ENCODE measurements at places on chromosomes 6 and 20. TPM values are rescaled to one million over a fixed set of nuclear protein-coding genes. Genes with fewer than 3 reads are reported as not detected.
A peak's percentile ranks its signal among the peaks of the same experiment; 100 is the strongest.

CEP162 gene
- 1.5 TPM for polyA plus RNA-seq

PLG gene
- polyA plus RNA-seq: not detected

DNA sequence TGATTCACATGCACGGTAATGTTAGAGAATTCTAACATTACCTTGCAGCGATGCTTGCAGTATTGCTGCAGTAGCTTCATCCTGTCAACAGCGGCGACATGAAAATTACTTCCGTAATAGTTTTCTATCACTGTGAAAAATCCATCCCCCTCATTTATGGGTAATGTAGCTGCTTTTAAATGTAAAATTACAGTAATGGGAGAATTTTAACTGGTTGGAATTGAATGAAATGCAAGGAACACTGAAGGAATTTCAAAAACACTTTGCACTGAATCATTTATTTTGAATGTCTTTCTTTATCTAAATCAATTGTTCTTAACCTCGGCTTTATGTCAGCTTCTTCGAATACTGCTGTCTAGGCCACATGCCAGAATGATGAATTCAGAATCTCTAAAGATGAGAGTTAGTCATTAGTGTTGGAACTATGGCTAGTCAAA is 102.4 kb upstream of the HIVEP1 start:
- DNase-seq: no peak

GNMT gene
- polyA plus RNA-seq: 0.12 TPM

HLA-DRB5 gene
- 1.2 TPM for polyA plus RNA-seq

GRCh38 chr6:113414511-113414910 is 442.6 kb upstream of the MARCKS start:
- DNase-seq: no peak

TREML2 gene
- polyA plus RNA-seq: not detected

ADGRF1 gene
- polyA plus RNA-seq: not detected

NKX2-2 gene
- polyA plus RNA-seq: not detected

ZSCAN31 gene
- 3.7 TPM for polyA plus RNA-seq

- DNase-seq: peak; percentile 74
Measured at GRCh38 chr6:161439093-161439492, 165.2 kb upstream of the AGPAT4 start.

EGFL8 gene
- 2.1 TPM for polyA plus RNA-seq

DNA sequence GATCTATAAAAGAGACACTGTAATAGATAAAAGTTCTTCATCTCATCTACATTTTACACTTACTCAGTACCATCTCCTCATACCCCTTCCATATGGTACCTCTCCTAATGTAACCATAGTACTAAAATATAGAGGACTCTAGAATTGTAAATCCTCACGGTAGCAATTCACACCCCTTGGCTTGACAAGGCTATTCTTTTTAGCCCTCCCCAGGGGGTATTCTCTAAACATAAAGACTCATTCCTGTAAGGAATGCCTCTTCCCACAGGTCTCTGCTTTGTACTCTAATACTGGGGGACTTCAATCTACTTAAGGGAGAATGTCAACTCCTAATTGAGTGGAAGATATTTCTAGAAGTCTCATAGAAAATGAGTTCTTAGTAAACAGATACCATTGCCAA is 85.9 kb downstream of the VIP start:
- no peak for DNase-seq

- no peak for DNase-seq
Measured at GRCh38 chr6:74939151-74939708, 266.6 kb downstream of the COL12A1 start.

F13A1 gene
- 4.9 TPM for polyA plus RNA-seq

- DNase-seq: no peak
Measured at GRCh38 chr6:109014606-109015005, 80.0 kb downstream of the SESN1 start.

DNA sequence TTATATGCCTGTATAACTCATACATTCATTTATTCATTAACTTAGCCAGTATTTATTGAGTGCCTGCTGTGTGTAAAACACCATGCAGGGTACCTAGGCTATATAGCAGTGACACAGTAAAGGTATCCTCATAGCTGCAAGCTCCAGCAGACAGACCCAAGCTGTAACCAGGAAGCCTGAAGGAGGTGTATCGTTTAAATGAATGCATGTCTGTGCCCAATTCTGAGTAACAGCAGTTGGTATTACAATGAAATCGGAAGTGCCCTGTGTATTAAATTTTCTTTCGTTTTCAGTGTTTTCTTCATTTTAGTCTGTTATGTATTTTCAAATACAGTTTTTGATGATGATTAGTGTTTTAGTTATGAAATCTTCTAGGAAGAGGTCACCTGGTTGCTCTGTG is 485.8 kb upstream of the SOX4 start:
- DNase-seq: no peak

GRCh38 chr20:31593221-31594001 is 11.7 kb upstream of the ID1 start:
- DNase-seq: no peak

DNA sequence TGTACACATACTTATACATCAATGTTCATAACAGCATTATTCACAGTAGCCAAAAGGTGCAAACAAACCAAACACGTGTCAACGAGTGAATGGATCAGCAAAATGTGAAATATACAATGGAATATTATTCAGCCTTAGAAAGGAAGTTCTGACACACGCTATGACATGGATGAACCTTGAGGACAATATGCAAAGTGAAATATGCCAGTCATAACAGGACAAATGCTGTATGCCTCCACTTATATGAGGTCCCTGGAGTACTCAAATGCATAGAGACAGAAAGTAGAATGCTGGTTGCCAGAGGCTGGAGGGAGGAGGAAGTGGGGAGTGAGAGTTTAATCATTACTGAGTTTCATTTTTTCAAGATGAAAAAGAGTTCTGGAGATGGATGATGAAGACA is 37.8 kb upstream of the IGF2R start:
- DNase-seq: no peak

ASIP gene
- polyA plus RNA-seq: 0.68 TPM

SUN5 gene
- not detected for polyA plus RNA-seq

DNA sequence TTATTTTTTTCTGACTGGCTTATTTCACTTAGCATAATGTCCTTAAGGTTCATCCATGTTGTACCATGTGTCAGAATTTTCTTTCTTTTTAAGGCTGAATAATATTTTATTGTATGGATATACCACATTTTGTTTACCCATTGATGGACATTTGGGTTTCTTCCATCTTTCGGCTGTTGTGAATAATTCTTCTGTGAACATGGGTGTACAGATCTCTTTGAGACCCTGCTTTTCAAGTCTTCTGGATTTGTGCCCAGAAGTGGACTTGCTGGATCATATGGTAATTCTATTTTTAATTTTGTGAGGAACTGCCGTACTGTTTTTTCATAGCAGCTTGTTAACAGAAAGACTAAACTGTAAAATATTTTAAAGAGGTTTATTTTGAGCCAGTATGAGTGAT is 94.6 kb upstream of the TMEM181 start:
- no peak for DNase-seq

DNA sequence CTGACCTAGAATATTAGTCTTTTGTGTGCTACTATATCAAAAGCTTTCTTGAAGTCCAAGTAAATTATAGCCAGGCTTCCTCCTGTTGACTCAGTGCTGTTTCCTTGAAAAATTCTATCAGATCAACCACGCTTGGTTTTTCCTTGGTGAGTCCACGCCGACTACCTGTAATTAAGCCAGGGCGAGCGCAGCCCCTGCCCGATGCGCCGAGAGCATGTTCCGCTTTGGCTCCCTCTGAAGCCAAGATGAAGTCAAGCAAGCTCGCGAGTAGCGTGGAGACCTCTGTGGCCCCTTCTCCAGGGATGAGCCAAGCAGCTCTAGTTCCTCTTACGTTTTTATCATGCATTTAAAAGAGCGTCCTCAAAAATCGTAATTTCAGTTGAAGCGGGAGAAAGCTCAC is 641.2 kb downstream of the CDH26 start:
- DNase-seq: no peak

PPIL6 gene
- polyA plus RNA-seq: 3.9 TPM

DNA sequence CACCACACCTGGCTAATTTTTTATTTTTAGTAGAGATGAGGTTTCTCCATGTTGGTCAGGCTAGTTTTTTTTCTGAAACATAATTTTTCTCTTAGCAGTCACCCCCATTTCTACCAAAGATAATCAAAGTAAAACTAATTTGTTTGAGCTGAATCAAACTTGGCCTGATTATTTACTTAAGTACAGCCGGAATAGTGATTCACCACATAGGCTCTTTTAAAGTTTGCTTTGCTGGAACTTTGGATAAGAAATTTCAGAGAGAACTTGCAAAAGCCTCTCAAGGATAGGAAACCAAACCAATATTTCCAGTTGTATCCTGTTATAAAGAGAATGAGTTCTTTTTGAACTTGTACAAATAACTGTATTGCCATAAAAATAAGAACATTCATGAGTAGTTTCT is 105.0 kb upstream of the SYNCRIP start:
- DNase-seq: no peak

GRCh38 chr6:21531393-21531792 is 62.2 kb upstream of the SOX4 start:
- DNase-seq: no peak

KCNG1 gene
- 0.03 TPM for polyA plus RNA-seq

DNA sequence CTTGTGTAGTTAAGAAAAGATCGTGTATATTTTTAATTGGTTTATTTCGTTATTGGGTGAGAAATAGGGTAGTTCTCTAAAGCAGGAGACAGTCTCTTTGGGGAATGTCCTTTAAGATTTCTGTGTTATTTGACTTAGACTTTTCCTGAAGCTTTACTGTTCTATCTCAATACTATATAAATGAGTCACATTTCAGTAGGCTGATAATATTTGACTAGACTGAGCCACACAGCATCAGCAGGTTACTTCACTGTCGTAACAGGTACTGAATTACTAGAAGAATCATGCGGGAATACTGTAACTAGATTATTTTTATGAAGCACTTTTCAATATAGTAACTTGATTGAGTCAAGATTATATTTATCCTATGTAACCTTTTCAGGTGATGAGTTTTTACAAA is 1.4 kb downstream of the SMAP1 start:
- DNase-seq: no peak

DNA sequence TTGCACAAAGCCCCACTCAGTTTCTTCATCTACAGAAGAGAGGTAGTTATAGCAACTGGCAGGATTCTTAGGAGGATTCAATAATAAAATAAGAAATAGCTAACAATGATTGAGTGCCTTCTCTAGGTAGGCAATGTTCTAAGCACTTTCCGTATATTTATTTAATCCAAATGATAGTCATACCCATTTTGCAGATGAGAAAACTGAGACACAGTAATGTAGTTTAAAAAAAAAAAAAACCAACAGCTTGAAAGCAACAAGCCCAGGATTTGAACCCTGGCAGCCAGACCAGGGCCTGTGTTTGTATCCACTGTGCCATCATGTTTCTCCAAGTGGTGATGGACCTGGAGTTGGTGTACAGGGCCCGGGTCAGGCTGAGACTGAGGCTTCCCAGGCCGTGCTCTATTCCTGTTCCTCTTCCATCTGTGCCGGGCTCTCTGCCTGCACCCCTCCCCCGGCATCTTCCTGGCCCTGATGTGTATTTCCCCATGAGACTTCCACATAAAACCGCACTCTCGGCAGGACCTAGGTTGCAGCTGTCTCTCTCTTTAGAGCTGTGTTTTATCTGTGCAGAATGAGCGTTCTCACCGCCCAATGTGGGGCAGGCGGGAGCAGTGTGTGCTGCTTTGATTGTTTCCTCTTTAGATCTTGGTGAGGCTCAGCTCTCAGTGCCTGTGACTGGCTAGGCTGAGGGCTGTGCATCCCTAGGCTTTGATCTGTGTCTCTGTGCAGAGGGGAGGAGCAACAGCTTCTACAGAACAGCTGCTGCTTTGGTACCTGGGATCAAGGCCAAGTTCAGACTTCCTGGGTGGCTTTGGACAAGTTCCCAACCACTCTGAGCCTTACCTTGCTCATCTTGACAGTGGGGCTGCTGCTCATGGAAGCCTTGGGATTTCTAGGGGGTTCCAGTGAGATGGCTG is 49.5 kb downstream of the TOX2 start:
- peak; percentile 44 for DNase-seq

DNA sequence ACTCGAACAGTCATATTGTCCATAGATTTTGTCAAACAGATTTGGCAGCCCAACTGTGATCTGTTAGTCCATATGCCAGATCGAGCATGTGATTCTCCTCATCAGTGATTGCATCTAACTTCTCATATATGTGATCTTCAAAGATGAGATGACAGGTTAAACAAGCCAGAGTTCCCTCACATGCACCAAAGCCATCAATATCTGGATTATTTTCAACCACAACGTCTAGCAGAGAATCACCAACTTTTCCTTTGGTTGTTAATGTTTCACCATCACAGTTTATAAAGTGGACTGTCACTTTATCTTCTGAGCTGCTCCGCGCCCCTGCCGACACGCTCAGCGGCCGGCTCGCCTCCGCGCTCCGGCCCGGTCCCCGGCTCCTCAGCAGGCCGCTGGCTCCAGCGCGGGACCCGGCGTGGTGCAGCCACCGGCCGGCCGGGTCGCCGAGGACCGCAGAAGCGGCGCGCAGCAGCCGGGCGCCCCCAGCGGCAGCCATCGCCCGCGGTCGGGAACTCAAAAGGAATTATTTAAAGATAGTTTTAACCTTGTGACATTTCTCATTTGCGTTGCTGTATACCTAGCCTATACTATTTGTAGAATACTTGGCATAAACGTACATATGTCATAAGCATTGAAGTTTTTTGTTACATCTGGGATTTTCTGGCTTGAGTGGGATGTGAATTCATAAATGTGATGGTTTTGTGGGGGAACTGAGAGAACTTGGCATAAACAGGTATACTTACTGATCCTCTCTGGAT is 40.1 kb upstream of the DYNLRB1 start:
- DNase-seq: peak; percentile 60

IMPG1 gene
- not detected for polyA plus RNA-seq

DNA sequence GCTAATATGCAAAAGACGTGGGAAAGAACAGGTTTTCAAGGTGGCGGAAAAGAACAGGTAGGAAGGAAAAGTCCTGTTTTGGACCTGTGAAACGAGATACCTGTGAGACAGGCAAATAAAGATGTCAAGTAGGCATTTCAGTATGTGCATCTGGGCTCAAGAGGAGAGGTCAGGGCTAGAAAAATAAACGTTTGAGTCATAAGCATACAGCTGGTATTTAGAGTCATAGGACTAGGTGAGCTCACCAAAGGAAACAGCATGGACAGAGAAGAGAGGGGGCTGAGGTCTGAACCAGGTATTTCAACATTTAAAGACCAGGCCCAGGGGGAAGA is 14.9 kb downstream of the MTFR2 start:
- no peak for DNase-seq

- no peak for DNase-seq
Measured at GRCh38 chr6:17473554-17473953, 80.2 kb downstream of the CAP2 start.

PCSK2 gene
- 0.01 TPM for polyA plus RNA-seq

DNA sequence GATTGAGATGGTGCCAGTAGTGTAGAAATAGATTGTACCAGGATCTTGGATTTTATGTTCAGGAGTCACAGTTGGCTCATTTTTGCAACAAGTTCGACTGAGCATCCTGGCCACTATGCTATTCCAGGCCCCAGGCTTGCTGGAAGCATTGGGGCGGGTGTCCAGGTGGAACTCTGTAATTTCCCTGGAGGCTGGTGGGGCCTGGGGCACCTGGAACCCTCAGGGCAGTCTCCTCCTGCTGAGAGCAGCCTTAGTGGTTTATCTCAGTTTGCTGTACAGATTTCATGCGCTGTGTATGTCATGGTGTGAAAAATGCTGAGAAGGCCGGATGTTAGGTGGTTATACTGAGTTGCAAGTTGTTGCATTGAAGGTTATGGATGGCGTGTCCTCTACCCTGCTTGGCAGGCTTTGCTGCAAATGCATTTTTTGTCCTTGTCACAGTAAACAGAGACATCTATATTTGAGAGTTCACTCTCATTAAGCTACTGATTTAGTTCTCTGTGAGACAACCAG is 135.1 kb upstream of the MYLIP start:
- no peak for DNase-seq

Data from psoas muscle (tissue), 8 donors.